ENCODE measurements at places on chromosomes 5 and 9.

- DNase-seq, result no peak
Observed at GRCh38 chr5:87125766-87126165, 141.9 kb upstream of the RASA1 start.

- no peak for DNase-seq
Observed at GRCh38 chr5:81370912-81371311, 23.0 kb downstream of the ACOT12 start.

- no peak for DNase-seq
Observed at GRCh38 chr5:119032656-119033055, 38.2 kb upstream of the DMXL1 start.

DNA sequence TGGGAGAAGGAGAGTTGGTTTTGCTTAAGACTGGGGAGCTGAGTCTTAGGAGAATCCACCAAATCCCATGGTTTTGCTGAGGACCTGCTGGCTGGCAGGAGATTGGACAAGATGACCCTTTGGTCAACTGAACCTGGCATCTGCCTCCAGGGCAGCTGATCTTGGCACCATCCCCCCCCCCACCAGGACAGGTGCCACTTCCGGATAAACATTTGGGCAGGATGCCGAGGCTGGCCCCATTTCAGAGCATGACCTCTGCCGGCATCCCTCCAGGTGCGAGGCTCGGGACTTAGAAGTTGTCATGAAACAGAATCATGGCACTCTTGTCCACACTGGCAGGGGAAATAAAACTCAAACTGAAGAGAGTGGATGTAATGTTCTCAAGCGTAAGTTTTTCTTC, 165.6 kb downstream of the MACROH2A1 start:
- no peak for DNase-seq

GRCh38 chr9:131645078-131645776, 94.6 kb downstream of the RAPGEF1 start:
- DNase-seq, result no peak

GRCh38 chr5:103360475-103360874, 101.9 kb downstream of the MACIR start:
- DNase-seq, result no peak

DNA sequence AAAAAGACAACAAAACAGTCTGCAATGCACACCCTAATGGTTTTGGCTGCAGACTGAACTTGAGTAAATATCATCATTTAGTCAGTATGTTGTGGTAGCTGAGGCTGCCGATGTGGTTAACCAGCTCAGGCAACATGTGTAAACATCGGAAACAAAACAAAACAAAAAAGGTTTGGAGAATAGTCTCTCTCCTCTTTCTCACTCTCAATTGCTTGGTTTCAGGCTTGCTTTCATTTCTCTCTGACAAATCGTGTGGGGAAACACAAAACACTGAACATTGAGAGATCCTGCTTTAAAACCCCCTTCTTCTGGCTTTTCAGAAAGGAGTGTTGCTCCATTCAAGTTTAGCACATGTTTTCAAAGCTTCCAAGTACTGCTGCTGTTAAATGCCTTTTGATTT, 453.3 kb downstream of the BNC2 start:
- no peak for DNase-seq

DNA sequence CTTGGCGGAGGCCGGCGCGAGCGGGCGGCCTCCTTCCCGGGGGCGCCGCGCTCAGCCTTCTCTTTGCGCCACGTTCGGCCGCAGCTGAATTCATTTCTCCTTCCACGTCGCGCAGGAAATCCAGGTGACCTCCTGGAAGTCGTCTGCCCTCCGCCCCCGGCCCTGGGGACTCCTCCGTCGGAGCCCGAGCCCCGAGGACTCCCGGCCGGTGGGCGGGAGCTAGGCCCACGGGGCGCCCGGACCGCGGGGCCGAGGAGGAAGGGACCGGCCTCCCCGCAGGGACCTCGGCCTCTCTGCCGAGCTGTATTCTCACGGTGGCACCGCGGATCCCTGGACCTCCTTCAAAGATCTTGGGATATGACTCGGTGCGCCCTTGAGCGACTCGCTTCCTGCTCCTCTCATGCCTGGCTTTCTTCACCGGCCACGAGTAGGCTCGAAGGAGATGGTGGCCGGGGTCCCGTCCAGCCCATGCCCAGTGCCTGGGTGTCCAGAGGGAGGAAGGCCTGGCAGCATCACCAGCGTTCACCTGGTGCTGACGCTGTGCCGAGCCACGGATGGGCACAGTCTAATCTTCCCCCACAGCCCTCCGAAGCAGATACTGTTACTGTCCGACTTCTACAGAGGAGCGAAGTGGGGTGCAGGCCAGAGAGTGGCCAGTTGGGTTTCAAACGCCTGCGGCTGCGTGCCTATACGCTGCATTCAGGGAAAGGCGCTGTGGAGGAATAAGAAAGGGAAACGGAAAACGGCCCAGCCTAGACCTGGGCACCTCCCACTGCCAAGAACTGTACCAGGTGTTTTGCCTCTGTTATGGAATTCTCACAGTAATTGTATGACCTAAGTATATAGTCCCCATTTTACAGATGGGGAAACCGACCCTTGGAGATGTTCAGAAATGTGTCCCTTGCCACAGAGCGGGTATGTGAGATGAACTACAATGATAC, 47.3 kb downstream of the PAX5 start:
- DNase-seq, result no peak

- DNase-seq, result no peak
Observed at GRCh38 chr9:34139477-34140146, 13.1 kb upstream of the DCAF12 start.

DNA sequence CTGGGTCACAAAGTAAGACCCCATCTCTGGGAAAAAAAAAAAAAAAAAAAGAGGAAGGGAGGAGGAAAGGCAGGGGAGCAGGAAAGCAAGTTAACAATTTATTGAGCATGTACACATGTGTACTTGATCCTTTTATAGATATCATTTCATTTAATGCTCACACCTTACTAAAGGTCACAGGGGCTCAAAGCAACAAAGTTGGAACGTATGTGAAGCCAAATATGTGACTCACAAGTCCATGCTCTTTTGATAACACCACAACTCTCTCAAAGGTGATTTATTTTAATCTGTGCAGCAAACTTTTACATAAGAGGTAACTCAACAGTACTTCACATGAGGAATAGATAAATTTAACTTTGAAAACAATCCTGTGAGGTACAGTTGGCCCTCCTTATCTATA, 34.4 kb upstream of the DTWD2 start:
- no peak for DNase-seq

- DNase-seq, result no peak
Observed at GRCh38 chr9:86809759-86810367, 137.4 kb downstream of the GAS1 start.

GRCh38 chr9:89677702-89678395, 73.0 kb downstream of the GADD45G start:
- DNase-seq, result no peak

DNA sequence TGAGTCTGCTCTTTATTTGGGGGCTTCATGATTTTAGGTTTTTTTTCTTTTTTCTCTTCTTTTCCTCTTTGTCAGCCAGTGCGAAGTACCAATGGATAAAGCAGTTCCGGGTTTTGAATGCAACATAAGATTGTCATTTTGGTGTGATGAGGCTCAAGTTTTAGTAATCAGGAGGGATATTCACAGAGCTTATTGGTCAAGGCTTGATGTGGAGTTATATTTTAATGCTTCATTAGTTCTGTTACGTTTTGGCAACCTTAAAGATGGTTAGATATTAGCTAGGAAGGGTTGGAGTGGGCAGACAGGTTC, 1.4 kb downstream of the PIK3R1 start:
- no peak for DNase-seq

DNA sequence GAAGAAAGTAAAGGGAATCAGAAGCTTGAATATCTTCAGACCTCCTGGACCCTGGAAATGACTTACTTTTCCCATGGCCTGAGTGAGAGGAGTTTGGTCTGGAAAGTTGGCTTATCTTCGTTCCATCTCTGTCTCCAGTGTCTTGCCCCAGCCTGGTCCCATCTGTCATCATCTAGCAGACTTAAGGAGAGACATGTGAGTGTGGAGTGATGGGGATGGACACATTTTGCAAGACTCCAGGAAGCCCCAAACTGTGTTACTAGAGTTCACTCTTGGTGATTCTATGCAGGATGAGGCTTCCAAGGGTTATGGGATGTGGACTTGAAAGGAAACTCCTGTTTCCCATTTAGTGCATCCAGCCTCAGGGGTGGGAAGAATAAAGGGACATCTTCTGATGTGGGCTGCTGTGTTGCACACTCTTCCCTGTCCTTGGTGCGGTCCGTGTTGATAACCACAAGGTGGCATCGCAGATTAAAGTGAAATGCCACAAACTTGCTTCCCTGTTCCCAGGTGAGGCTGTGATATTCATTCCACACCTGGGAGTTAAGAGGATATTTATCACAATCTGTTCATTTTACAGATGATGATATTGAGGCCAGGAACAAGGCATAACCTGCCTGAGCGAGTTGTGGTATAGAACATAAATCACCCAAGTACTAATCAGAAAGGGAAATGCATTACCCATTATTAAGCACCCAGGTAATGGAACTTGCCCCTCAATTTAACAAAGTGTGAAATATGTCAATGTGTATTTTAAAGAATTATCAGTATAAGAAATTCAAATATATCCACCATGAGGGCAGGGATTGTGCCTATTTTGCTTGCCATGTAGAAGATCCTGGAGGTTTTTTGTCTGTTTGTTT, 269.9 kb upstream of the PAPPA start:
- no peak for DNase-seq

- DNase-seq, result no peak
Observed at GRCh38 chr5:66788556-66788955, 192.4 kb downstream of the MAST4 start.

- no peak for DNase-seq
Observed at GRCh38 chr5:81169924-81170323, 63.2 kb upstream of the CKMT2 start.

DNA sequence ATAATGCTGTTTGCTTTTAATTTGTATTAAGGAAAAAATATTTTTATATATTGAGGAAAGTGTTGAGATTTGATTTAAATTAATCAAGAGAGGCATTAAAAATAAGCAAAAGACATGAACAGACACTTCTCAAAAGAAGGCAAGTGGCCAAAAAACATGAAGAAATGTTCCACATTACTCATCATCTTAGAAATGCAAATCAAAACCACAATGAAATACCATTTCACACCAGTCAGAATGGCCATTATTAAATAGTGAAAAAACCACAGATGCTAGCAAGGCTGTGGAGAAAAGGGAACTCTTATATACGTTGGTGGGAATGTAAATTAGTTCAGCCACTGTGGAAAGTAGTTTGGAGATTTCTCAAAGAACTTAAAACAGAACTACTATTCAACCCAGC, 45.9 kb downstream of the RANBP17 start:
- DNase-seq, result no peak

DNA sequence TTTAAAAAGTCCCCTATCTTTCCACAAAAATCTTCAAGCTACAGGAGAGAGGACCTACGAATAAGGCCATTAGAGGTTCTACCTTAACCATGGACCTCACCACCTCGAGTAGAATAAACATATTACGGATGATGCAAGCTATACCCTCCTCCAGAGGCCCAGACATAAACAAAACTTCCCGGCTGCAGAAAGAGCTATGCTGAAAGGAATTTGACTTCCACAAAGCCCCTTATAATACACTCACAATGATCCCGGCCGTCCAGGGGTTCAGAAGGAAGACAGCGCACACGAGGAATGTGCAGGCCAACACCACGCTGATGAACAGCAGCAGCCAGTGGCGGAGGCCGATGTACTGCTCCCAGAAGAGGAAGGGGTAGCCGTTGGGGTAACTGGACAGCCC, 59.0 kb downstream of the PTCH1 start:
- DNase-seq, result no peak

- DNase-seq, result no peak
Observed at GRCh38 chr5:174223355-174223754, 177.8 kb downstream of the NSG2 start.

DNA sequence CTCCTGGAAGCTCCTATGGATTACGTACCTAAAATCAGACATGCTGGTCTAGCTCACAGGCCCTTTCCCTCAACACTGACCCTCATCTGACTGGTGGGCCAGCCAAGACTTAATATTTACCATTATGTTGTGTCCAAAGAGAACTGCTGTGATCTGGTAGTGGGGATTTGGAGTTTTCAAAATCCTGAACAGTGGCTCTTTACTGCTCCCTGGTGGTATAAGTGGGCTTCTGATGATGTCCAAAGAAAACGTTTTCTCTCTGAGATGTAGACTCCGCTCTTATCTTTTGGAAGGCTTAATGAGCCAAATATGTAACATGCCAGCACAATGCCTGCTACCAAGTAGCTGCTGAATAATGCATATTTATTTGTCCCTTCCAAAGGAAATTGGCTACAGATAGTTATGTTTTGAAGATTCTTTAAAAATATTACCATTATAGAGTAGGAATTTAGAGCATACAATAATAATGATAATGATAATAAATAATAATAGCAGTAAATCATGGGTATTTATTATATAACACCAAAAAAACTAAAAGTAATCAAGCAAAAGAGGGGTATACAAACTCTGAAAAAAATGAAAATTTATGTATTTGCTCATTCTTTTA, 406.6 kb upstream of the TNC start:
- no peak for DNase-seq

DNA sequence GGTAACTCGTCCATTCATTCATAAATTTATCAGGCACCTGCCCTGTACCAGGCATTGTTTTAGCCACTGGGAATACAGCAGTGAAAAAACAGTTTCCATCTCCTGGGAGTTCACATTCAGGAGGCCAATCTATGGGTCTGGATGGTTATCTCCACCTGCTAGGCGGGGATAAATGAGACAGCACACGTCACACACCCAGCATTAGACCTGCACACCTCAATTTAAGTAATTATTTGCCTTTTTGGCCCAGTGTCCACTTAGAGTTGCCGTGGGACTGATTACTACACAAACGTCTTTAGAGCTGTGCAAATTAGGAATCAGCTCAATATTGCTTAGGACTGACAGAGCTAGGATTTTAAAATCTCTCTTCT, 46.1 kb downstream of the STK10 start:
- no peak for DNase-seq

DNA sequence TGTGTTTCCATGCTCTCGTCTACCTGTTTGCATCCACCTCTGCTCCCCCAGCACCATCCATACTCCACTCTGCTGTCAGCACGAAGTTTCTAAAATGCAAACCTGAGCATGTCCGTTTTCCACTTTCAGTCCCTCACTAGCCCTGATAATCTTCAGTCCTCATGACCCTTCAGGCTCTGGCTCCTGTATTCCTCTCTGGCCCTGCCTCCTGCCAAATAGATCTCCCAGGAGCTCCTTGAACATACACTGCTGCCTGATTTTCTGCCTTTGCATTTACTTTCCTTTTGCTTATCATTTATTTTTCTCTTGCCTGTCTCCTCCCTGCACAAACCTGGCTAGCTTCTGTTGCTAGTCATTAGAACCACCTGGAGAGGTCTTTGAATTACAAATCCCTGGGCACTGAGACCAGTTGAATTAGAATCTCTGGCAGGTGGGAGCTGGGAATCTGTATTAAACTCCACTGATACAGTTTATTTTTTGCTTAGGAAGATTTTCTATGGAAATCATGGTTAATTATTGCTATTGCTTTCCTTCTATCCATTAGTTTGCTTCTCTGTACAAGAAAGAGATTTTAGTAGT, 18.5 kb downstream of the ARHGEF28 start:
- no peak for DNase-seq

DNA sequence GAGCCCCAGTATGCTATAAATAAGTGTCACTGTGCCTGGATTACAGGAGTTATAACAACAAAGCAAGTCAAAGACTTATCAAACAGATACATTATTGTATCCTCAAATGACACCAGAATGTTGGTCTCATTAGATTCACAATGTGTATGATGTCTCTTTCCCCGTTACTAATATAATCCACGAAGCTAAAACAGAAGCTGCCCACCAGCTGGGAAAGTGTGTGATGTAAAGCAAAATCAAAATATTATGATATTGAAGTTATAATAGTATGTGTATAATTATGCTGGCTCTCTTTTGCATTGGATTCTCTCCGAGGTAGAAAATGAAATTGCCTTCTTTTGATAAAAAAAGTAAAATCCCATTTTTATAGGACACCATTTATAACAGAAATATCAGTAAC, 127.3 kb upstream of the MAN2A1 start:
- no peak for DNase-seq

Data from stimulated activated CD4-positive, alpha-beta T cell treated with anti-CD3 and anti-CD28 coated beads, Interleukin-1b, Interleukin-23, amount 100 ng/mL, for 1 hour (primary cell).